RCC 7860 (cell line): ENCODE measurements at places on chromosomes 7 and 10.

- no peak for DNase-seq
These were observed 206.3 kb upstream of the KLF14 start for GRCh38 chr7:130940326-130940725.

- no peak for DNase-seq
These were observed 6.5 kb downstream of the COBL start for GRCh38 chr7:51310131-51310583.

- no peak for DNase-seq
These were observed 54.3 kb upstream of the TNRC18 start for GRCh38 chr7:5477723-5478531.

DNA sequence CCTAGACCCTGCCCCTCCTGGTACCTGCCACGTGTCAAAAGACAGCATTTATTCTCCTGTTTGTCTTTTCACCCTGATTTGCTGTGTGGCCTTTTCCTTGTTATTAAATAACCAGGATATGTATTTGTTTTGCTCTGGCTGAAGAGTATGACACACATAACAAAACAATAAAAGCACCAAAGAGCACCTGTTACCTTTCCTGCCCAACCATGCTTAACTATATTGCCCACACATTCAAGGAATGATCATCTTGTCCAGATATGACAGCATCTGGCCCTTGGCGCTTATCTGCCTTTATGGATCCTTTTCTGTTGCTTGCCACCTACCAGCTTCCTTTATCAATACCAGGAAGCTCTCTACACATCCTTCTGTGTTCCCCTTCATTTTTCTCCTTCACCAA, 357.7 kb downstream of the FGFR2 start:
- DNase-seq, result no peak

DNA sequence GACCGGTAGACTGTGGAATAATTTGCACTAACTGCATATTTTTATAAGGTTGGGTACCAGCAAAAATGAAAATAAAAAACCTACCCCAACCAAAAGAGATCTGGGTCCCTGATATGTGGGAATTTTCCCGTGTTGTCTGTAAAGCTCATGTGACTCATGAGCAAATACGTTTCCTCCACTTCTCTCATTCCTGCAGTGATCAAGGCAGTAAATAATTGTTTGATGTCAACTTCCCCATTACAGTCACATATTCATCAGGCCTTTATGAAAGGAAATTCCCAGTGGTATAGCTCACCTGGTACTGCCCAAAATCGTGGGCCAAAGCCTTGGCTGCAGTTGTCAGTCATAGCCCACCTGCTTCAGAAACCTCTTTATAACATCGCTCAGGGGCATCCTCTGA, 166.0 kb upstream of the ANK3 start:
- DNase-seq, result no peak

DNA sequence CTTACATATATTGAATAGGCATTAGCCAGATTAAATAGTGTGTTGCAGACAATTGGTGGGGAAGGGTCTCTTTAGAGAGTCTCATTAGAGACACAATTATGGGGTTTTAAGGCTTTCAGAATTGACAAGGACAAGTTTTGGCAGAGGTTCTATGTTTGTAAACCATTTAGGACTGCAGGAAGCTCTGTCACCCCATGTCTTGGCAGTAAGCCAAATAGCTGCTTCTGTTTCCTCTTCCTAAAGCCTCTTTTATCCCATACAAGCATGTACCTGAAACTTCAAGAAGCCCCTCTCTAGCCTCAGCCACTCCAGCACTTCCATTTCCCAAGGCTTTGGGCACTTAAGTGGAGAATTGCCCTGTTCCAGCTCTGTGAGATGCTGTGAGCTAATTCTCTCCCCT, 21.8 kb upstream of the LRRC4 start:
- DNase-seq, result no peak

DNA sequence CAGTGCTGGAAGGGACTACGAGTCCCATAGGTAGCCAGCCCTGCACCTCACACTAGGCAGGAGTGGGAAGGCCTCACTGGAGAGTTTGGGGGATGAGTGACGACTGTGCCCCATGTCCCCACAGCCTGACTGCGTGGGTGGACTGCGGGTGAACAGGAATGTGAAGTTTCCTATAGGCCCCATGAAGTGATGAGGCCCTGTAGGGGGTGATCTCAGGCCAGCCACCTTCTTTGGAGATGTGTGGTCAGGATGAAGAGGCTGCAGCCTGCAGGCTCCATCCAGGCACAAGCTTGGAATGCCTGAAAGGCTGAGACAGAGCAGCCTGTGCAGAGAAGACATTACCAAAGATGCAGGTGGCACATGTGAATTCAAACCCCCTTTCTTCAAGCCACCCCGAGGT, 94.9 kb downstream of the CPXM2 start:
- no peak for DNase-seq

DNA sequence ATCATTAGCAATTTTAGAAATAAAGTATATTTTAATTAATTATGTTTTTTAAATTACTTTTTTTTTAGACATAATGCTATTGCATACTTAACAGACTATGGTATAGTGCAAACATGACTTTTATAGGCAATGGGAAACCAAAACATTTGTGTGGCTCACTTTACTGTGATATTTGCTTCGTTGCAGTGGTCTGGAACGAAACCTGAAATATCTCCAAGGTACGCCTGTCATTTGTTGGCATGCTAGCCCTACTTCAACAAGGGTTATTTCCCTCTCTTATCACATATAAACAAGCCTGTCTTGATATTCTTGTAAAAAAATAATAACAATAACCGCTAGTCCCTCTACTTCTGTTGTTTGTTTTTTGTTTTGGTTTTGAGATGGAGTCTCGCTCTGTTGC, 74.2 kb downstream of the TYW1B start:
- DNase-seq, result no peak

- DNase-seq, result no peak
These were observed 1.3 kb downstream of the CASP2 start for GRCh38 chr7:143289421-143289820.

DNA sequence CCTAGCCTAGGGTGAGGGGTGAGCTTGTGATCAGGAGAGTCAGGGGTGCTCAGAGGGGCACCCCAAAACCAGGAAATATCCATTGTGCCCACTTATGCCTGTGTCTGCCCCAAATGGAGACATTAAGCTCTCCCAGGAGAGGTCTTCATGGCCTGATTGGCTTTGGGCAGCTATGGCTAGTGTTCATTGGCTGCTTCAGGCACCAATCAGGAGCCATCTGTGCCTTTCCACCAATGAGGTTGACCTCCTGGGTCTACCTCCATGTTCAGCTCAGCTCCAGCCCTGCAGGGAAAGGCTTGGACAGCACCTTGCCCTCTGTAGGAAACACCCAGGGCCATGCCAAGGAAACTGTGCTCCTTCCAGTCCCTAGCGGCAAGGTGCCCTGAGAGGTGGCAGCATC, 23.9 kb upstream of the HSPB1 start:
- no peak for DNase-seq

GRCh38 chr7:66429498-66430163, 199.1 kb upstream of the KCTD7 start:
- DNase-seq, result no peak

DNA sequence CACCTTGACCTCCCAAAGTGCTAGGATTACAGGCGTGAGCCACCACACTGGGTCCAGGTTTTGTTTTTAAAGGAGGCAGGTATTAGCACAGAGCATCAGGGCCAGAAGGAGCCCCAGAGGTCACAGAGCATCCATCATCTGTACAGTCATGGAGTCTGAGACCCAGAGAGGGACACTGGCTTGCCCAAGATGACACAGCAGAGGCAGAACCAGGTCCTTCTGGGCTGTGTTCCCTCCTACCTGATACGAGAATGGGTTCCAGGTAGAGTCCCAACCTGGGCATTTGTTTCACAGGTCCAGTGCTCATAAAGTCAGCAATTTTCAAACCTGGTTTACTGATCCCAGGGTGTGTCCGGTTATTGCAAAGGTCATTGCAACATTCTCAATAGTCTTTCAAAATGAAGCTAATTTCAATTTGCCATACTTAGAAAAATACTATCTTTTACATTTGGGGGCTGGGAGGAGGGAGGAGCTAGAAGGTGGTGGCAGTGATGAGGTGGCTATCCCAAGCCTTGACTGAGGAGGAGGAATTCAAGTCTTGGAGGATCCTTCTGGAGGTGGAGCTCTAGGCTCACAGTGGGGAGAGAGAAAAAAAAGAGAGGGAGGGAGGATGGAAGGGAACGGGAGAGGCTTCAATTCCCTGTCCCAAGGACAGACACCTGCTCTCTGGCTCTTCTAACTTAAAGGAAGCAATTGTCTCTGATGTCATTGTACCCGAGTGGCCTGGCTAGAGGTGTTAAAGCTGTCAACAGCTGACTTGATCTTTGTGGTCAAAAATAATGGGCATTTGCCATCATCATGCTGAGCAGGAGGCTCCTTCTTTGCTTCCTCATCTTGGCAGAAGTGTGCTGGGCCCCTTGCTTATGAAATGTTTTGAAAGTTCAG, 8.1 kb downstream of the MXI1 start:
- no peak for DNase-seq

DNA sequence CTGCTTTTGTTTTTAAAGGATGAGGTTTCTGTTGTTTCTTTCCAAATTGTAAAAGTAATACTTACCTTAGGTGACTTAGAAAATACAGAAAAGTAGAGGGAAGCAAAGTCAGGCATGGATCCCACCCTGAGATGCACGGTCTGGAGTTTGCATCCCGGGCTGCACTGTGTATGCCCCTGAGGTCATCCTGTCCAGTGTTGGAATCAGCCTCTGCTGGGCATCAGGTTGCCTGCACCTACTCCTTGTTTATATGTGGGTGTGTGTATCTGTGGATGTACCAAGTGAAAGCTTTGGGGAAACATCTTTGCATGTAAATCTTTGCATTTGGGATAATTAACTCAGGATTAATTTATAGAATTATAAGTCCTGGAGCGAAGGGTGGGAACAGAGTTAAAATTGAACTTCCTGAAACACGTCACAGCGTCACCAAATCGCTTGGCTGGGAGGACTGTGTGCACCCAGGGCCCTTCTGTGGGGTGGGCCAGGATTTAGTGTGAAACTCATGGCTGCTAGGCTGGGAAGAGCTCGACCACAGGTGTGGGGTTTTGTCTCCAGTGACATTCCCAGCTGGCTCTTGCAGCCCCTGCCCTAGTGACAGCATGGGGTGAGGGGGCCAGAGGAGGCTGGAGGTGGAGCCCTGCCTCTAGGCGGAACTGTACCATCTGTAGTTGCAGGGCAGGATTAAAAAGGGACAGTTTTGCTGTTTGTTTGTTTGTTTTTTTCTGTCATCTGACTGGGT, 27.9 kb downstream of the GTF2IRD1 start:
- peak; percentile 59 for DNase-seq

DNA sequence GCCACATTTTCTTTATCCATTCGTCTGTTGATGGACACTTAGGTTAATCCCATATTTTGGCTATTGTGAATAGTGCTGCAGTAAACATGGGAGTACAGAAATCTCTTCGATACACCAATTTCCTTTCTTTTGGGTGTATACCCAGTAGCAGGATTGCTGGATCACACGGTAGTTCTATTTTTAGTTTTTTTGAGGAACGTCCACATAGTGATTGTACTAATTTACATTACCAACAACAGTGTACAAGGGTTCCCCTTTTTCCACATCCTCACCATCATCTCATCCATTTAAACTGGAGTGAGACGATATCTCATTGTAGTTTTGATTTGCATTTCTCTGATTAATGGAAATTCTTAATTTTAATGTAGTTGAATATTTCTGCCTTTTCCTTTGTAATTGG, 19.3 kb downstream of the VKORC1L1 start:
- DNase-seq, result no peak

GRCh38 chr7:158204453-158204852, 383.2 kb downstream of the PTPRN2 start:
- DNase-seq, result no peak

DNA sequence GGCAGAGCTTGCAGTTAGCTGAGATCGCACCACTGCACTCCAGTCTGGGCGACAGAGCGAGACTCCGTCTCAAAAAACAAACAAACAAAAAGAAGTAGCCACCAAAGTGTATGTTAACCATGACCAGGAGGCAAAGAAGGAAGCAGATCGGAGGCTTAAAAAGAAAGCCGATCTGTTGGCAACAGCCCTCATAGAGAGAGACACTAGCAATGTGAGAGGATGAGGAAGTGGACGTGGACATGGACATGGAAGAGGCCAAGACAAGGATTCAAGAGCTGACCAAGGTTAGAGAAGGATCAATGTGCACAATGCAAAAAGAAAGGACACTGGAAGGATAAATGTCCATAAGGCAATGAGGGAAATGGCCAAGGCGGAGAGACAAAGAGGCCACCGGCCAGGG, 14.9 kb upstream of the ADCK2 start:
- DNase-seq, result no peak

- no peak for DNase-seq
These were observed 25.7 kb downstream of the HDAC9 start for GRCh38 chr7:18521236-18521589.

- DNase-seq, result no peak
These were observed 49.4 kb downstream of the HTRA1 start for GRCh38 chr10:122510736-122511135.

- no peak for DNase-seq
These were observed 9.1 kb downstream of the MDFIC start for GRCh38 chr7:114930829-114931655.

- DNase-seq, result no peak
These were observed 410.1 kb downstream of the ARL4A start for GRCh38 chr7:13097499-13097898.

GRCh38 chr10:58439632-58440364, 54.6 kb downstream of the TFAM start:
- no peak for DNase-seq

GRCh38 chr10:106897719-106898118, 266.8 kb downstream of the SORCS1 start:
- no peak for DNase-seq

DNA sequence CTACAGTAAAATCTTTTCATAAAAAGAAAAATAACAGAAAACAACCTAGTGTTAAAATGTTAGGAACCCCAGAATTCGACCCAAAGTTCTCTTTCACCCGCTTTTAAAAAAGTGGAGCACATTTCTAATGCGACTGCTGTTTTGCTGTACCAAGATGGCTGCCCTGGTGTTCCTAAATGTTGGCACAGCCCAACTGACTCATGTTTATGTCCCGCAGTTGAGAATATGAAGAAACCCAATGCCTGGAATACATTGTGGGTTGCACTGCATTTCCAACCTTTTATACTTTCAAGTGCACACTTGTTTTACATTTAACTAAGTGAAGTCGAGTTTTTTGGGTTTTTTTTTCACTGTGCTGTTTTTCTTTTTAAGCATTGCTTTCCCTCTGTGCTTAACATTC, 944 bp downstream of the STEAP1B start:
- DNase-seq, result no peak

- DNase-seq, result peak; percentile 10
These were observed 42.3 kb upstream of the DUSP5 start for GRCh38 chr10:110455446-110455845.

GRCh38 chr10:121131426-121132265, 280.5 kb downstream of the WDR11 start:
- DNase-seq, result no peak

- DNase-seq, result no peak
These were observed 157.4 kb upstream of the TBX20 start for GRCh38 chr7:35411331-35411730.

GRCh38 chr10:30988831-30989435, 42.7 kb downstream of the ZNF438 start:
- no peak for DNase-seq

DNA sequence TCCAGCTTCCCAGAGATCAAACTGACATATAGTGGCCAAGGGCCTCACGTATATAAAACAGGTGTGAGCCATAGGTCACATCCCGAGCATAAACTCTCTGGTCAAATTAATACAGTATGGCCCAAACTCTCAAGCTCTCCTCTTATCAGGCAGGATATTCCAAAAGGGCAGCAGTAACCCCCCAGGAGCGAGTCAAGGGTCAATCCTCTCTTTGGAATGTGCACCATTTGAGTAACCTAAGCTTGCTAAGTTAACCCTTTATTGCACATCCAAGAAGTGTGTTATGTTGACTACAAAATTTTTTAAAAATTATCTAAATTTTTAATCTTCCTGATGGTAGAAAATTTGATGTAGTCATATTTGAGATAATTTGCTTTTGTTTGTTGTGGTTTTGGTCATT, 4.5 kb upstream of the TRIM24 start:
- DNase-seq, result no peak
